ENCODE measurements at places on chromosomes 3 and 15.

DNA sequence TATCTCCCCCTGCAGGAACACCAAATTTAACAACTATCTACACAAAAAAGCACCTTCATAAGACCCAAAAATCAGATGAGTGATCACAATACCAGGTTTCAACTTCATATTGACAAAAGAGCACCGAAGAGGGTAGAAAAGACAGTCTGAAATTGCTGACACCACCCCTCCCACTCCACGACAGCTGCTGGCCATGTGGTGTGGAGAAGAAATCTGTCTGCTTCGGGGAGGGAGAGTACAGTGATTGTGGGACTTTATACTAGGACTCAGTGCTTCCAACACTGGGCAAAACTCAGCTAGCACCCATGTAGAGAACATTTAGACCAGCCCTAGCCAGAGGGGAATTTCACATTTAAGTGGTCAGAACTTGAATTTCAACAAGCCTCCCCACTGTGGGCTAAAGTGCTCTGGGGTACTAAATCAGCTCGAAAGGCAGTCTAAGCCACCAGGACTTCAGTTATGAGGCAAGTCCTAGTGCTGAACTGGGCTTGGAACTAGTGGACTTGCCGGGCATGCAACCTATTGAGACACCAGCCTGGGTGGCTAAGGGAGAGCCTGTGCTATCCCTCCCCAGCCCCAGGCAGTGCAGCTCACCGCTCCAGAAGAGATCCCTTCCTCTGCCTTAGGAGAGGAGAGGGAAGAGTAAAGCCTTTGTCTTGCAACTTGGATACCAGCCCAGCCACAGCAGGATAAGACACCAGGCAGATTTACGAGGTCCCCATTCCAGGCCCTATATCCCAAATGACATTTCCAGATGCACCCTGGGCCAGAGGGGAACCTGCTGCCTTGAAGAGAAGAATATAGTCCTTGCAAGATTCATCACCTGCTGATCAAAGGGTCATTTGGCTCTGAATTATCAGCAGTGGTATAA, 44.6 kb upstream of the POU1F1 start:
- DNase-seq = no peak

- DNase-seq = no peak
These were observed 12.6 kb downstream of the CCDC14 start for GRCh38 chr3:123948449-123948848.

DNA sequence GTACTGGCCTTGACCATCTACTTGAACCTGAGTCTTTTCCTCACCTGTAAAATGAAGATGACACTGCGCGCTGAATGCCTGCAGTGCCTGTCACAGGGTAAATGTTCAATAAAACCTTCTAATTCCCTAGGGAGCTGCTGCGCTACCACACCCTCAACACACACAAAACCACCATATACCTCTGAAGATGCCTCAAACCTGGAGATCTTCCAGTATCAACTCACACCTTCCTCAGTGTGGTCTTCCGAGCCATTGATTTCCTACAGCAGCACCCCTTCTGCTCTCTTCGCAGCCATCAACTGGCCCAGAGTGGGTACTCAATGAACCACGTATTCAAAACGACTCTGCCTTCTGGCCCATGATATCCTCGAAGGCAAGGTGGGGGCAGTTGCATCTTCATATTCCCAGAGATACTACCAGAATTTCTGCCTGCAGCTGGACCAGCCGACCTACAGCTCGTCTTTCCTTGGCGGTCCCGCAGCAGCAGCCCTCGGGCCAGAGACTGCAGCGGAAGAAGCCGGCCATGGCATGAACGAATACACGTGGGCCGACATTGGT, 695 bp downstream of the RPL32 start:
- peak; percentile 59 for DNase-seq

DNA sequence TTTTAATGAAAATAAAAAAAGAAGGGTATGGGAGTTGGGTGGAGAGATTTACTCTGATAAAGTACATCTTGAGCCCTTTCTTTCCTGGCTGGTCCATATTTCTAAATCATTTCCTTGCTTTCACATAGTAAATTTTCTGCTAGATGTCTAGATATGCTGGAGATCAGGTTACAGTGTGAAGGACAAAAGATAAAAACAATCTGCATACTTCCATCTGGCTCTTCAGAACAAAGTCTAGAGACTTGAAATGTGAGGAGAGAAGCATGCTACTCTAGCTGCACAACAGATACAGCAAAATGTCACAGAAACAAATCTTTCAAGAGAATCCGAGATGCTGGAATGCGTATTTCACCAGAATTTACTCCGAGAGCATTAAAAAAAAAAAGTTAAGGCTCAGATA, 42.2 kb downstream of the FOXP1 start:
- no peak for DNase-seq

DNA sequence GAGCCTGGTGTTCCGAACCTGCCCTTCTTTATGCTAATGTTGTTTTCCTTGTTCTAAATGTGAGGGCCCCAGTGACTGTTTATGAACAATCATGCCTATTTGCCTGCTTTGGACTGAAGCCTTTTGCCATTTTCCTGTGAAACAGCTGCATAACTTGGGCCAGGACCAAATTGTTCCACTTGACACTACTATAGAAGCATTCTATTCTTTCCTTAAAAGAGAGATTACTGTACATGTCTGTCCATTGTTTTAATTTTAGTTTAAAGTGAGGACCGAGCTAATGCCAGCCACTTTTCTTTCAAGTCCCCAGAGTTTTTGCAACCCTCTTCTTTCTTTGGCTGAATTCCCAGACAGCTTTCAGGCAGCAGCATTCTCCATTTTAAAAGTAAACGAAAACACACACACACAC, 980.3 kb downstream of the CADM2 start:
- peak; percentile 35 for DNase-seq

DNA sequence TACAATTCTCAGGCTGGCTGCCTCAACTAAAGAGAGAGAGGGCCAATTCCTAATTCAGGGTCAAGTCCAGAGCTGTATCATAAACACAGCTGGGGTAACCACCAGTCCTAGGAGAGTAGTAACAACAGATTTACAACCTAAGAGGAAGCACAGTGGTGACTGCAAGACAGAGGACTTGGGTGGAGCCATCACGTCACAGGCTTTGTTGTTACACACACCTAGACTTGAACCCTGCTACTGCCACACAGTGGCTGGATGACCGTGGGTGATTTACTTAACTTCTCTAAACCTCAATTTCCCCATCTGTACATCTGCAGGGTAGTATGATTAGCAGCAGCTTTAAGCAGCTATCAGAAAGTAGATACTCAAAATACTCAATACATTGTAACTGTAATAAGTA, 78.6 kb downstream of the MYLK start:
- no peak for DNase-seq

DNA sequence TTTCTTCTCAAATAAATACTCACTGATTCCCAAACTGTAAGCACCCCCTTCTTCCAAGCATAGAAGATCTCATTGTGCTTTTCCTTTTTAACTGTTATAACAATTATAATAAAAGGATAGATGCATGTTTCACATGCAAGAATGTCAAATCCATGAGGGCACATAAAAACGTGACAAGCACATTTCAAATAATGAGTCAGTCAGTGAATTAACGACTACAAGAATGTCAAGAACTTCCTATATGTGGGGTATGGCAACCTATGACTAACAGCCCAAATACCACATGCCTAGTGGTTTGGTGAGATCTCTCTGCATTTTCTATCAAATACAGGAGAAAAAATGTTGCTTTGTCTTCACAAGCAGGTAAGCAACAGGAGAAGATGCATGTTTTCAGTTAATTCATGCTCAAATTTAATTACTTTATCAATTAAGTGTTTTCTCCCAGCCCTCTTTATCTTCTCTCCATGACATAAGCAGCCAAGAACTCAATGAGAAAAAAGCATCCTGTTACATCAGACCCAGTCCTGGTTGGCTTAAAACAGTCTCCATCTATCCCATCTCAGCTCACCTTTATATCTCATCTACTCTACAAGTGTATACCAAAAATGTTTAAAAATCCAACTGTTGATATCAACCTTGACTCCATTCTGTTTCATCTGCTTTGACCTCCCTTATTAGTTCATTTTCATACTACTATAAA, 181.5 kb upstream of the LMCD1 start:
- DNase-seq = no peak

- no peak for DNase-seq
These were observed 149.3 kb downstream of the UNC13C start for GRCh38 chr15:54127574-54127973.

All from femur (tissue), 1 donor.